Breast epithelium (tissue), 4 donors: ENCODE measurements at places on chromosomes 13 and 19. TPM values are rescaled to one million over a fixed set of nuclear protein-coding genes. Genes with fewer than 3 reads are reported as not detected.

- no peaks in the 10 kb centered on the region for H3K4me1 ChIP-seq
- H3K27me3 ChIP-seq: no peaks in the 10 kb centered on the region
- H3K4me3 ChIP-seq: no peak overlapping the region
- no peak for DNase-seq
- H3K36me3 ChIP-seq: no peaks in the 10 kb centered on the region
These were observed 22.8 kb downstream of the HAUS8 start for GRCh38 chr19:17052439-17052838.

DNA sequence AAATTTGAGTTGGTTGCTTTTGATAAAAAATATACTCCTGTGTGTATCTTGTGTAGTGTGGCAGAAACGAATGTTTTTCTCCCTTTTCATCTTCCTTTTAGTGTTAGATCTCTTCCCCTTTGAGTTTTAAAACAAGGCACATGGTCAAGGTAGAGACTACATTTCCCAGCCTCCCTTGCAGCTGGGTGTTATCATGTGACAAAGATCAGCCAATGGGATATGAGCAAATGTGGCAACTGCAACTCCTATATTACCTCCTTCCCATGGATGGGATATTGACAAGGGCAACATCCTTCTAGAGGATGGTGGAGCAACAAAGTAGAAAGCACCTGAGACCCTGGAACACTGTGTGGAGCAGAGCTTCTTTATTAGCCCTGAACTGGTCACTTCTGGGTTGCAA is 42.4 kb downstream of the ADGRE3 start:
- H3K4me1 ChIP-seq: no peaks in the 10 kb centered on the region
- no peaks in the 10 kb centered on the region for H3K36me3 ChIP-seq
- no peak for DNase-seq
- H3K27ac ChIP-seq: no peak overlapping the region
- no peak overlapping the region for H3K4me3 ChIP-seq
- H3K27me3 ChIP-seq: no peaks in the 10 kb centered on the region

DNA sequence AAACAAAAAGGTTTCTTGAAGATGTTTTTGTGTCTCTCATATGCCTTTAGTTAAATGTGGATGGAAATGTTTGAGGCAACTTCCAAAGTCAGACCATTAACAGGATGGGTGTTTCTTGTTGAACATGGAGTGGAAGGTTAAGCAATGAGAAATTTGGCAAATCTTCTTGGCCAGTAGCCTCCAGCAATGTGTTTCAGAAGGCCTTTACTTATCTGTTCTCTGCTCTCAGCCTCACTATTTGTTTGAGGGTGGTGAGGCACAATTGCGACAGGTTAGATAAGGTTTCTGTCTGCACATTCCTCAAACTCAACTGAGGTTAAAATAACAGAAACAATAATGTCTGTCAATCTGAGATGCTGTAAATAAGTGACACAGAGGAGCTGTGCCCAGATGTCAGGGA is 1019.0 kb downstream of the DIAPH3 start:
- no peak overlapping the region for H3K27ac ChIP-seq
- no peaks in the 10 kb centered on the region for H3K4me1 ChIP-seq
- no peak for DNase-seq
- H3K27me3 ChIP-seq: no peaks in the 10 kb centered on the region

- no peaks in the 10 kb centered on the region for H3K27me3 ChIP-seq
- no peak for DNase-seq
- H3K36me3 ChIP-seq: no peaks in the 10 kb centered on the region
- H3K4me1 ChIP-seq: peaks cover 26% of the 10 kb centered on the region
- H3K27ac ChIP-seq: peak within 1 kb of the TSS; percentile 79
These were observed at the start of gene ISYNA1 for GRCh38 chr19:18437491-18438330. Gene ISYNA1, minus strand, starts transcription at chr19:18438133. Its CDS starts 154 bp downstream, at chr19:18437979.

GRCh38 chr19:33397536-33398360 is 24.2 kb downstream of the CEBPG start:
- H3K27me3 ChIP-seq: no peaks in the 10 kb centered on the region
- no peaks in the 10 kb centered on the region for H3K36me3 ChIP-seq

DNA sequence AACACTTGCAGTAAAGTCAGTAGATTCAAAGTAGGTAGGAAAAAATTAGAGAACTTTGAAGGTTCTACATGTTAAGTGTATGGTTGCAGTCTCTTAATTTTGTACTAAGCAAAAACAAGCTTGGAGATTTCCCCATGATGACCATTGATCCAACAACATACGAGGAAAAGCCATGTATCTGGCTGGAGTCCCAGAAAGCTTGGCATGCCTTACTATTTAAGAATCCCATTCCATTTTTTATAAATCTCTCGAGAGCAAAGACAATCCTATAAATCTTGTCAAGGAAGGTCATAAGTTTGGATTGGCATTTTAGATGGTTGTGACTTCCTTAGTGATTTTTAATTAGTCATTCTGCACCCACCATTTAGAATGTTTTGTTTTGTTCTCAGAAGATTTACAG is 495.9 kb downstream of the GPC5 start:
- no peaks in the 10 kb centered on the region for H3K36me3 ChIP-seq
- no peaks in the 10 kb centered on the region for H3K27me3 ChIP-seq
- no peaks in the 10 kb centered on the region for H3K4me1 ChIP-seq
- no peak overlapping the region for H3K27ac ChIP-seq
- DNase-seq: no peak
- H3K4me3 ChIP-seq: no peak overlapping the region

GRCh38 chr13:19726611-19727010 is 56.1 kb downstream of the PSPC1 start:
- no peaks in the 10 kb centered on the region for H3K4me1 ChIP-seq
- DNase-seq: no peak
- H3K4me3 ChIP-seq: no peak overlapping the region

Gene ELANE
- 0.98 TPM for total RNA-seq

DNA sequence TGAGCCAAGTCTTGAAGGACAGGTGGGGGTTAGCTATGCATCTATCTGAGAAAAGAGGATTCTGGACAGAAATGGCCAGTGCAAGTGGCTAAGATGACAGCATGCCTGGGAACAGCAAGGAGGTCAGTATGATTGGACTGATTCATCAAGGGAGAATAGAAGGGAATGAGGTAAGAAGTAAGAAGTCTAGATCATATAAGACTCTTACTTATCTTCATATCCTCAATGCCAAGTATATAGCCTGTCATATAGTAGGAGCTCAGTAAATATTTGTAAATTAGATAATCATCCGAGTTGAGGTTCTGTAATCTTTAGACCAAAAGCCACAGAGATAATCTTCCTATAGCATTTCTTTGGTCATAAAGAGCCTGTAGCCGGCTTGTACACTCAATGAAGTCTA is 103.3 kb upstream of the MLNR start:
- H3K4me3 ChIP-seq: no peak overlapping the region
- H3K27ac ChIP-seq: no peak overlapping the region
- peaks cover 8% of the 10 kb centered on the region for H3K4me1 ChIP-seq
- H3K27me3 ChIP-seq: no peaks in the 10 kb centered on the region
- no peak for DNase-seq

GRCh38 chr13:28753208-28753892 is 34.6 kb upstream of the SLC46A3 start:
- H3K4me1 ChIP-seq: no peaks in the 10 kb centered on the region
- H3K4me3 ChIP-seq: no peak overlapping the region
- peak overlapping the region; percentile 74 for H3K27ac ChIP-seq

DNA sequence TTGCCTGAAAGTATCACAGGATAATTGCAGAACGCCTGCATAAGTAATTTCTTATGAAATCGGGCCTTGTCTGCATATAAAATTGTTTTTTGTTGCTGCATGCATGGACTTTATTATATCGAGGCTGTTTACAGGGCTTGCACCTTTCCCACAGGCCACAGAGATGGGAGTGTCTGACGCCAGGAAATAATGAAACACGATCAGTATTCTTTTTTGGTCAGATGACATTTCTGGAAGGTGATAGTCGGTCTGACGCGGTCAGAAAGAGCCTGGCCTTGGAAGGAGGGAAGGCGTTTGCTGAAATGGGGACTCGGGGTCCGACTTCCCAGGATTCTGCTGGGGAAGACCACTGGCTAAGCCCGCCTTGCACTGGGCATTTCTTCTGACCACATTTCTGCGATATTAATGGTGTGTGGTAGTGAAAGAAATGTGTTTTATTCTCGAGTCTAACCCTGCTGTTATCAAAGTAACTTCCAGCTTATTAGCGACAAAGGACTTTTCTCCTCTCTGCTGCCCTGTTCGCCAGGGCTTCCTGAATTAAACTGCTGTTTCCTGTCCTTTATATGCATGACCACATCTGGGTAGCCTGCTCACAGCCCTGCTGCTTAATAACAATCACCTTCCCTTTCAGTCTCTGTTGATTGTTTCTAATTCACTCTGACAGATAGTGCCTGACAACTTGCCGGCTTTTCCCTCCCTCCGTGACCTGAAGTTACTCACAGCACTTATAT is 11.6 kb upstream of the ZNF536 start:
- no peak for DNase-seq
- peaks cover 4% of the 10 kb centered on the region for H3K27me3 ChIP-seq
- no peak overlapping the region for H3K4me3 ChIP-seq
- H3K27ac ChIP-seq: no peak overlapping the region
- H3K4me1 ChIP-seq: no peaks in the 10 kb centered on the region

GRCh38 chr13:32837973-32838927 is 178.0 kb upstream of the KL start:
- H3K4me1 ChIP-seq: no peaks in the 10 kb centered on the region
- no peak overlapping the region for H3K4me3 ChIP-seq
- H3K36me3 ChIP-seq: no peaks in the 10 kb centered on the region
- peak overlapping the region; percentile 10 for H3K27ac ChIP-seq
- no peak for DNase-seq

Gene ATP12A
- total RNA-seq: not detected

GRCh38 chr13:85520445-85520844 is 278.8 kb downstream of the SLITRK6 start:
- no peaks in the 10 kb centered on the region for H3K36me3 ChIP-seq
- H3K4me3 ChIP-seq: no peak overlapping the region
- DNase-seq: no peak
- H3K4me1 ChIP-seq: no peaks in the 10 kb centered on the region

Gene SOHLH2
- total RNA-seq: 0.16 TPM

- no peaks in the 10 kb centered on the region for H3K4me1 ChIP-seq
- H3K36me3 ChIP-seq: no peaks in the 10 kb centered on the region
- no peaks in the 10 kb centered on the region for H3K27me3 ChIP-seq
- H3K4me3 ChIP-seq: no peak overlapping the region
These were observed 7.2 kb upstream of the RELB start for GRCh38 chr19:44993926-44994537.

GRCh38 chr13:65112123-65112522 is 2118.0 kb downstream of the PCDH9 start:
- no peaks in the 10 kb centered on the region for H3K27me3 ChIP-seq
- no peak for DNase-seq
- H3K4me1 ChIP-seq: no peaks in the 10 kb centered on the region
- no peak overlapping the region for H3K27ac ChIP-seq

Gene RNF113B
- total RNA-seq: not detected

- H3K4me1 ChIP-seq: no peaks in the 10 kb centered on the region
- peak overlapping the region; percentile 66 for H3K27ac ChIP-seq
- no peak overlapping the region for H3K4me3 ChIP-seq
- no peak for DNase-seq
- no peaks in the 10 kb centered on the region for H3K36me3 ChIP-seq
These were observed 15.3 kb upstream of the ARHGEF18 start for GRCh38 chr19:7333198-7334118.

GRCh38 chr13:33281951-33282595 is 3.5 kb downstream of the STARD13 start:
- no peaks in the 10 kb centered on the region for H3K36me3 ChIP-seq
- H3K27me3 ChIP-seq: no peaks in the 10 kb centered on the region
- peaks cover 18% of the 10 kb centered on the region for H3K4me1 ChIP-seq
- DNase-seq: no peak

GRCh38 chr19:35643255-35644205 is 2.0 kb downstream of the ETV2 start:
- no peaks in the 10 kb centered on the region for H3K36me3 ChIP-seq
- no peaks in the 10 kb centered on the region for H3K4me1 ChIP-seq
- H3K4me3 ChIP-seq: peak overlapping the region; percentile 90
- H3K27ac ChIP-seq: peak overlapping the region; percentile 85
- H3K27me3 ChIP-seq: no peaks in the 10 kb centered on the region

GRCh38 chr13:43316946-43317353 is 293.6 kb downstream of the DNAJC15 start:
- no peaks in the 10 kb centered on the region for H3K27me3 ChIP-seq
- no peak overlapping the region for H3K4me3 ChIP-seq
- H3K4me1 ChIP-seq: no peaks in the 10 kb centered on the region
- no peaks in the 10 kb centered on the region for H3K36me3 ChIP-seq

DNA sequence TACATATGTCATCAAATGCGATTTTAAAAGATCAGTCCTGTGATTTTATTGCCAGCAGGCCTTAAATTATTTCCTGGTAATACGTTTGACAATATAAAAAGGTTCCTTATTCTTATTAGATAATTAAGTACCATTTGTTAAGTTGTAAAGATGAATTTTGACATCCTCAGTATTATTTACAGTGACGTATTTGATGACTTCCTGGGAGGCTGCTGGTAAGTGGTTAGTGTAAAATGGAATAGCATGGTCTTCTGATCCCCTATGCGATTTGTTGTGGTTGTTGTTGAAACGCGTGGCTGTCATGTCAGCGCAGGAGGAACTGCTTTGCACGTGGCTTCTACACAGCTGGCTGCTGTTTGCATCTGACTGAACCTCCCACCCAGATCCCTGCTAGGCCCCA is 99.7 kb downstream of the DCLK1 start:
- H3K4me1 ChIP-seq: peaks cover 7% of the 10 kb centered on the region
- H3K4me3 ChIP-seq: no peak overlapping the region
- no peaks in the 10 kb centered on the region for H3K36me3 ChIP-seq
- no peak overlapping the region for H3K27ac ChIP-seq
- no peaks in the 10 kb centered on the region for H3K27me3 ChIP-seq

- H3K4me3 ChIP-seq: no peak overlapping the region
- no peak overlapping the region for H3K27ac ChIP-seq
- H3K4me1 ChIP-seq: no peaks in the 10 kb centered on the region
- H3K27me3 ChIP-seq: no peaks in the 10 kb centered on the region
- no peak for DNase-seq
These were observed 3.6 kb downstream of the AKAP11 start for GRCh38 chr13:42275506-42275905.
